ENCODE measurements at places on chromosomes 4 and X.

GRCh38 chr4:95548738-95549245, at the start of gene UNC5C:
Gene UNC5C, minus strand, starts transcription at chr4:95548973.
- DNase-seq, result no peak

GRCh38 chrX:123455693-123456092, 271.6 kb downstream of the GRIA3 start:
- DNase-seq, result no peak

GRCh38 chrX:134174859-134175258, 62.1 kb upstream of the CCDC160 start:
- no peak for DNase-seq

DNA sequence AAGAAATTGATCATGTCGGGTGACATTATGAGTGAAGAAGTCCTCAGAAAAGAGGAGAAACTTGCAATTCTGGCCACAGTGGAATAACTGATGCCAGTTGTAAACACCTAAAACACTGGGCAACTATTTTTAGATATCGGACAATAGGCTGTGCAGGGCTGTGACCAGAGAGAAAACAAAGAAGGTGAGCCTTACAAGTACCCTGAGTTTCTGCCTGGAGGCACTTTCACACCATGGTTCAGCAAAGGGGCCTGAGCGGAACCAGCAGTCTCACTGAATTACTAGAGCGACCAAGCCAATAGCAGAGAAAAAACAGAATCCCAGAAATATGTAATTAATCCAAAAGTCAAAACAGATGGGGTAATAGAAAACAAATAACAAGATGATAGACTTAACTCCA, 11.2 kb downstream of the IRAK1 start:
- DNase-seq, result no peak

GRCh38 chr4:140255467-140255866, 101.5 kb upstream of the MAML3 start:
- DNase-seq, result no peak

- no peak for DNase-seq
These were observed 60.5 kb downstream of the FHDC1 start for GRCh38 chr4:152996672-152997071.

- DNase-seq, result no peak
These were observed 16.6 kb upstream of the UGT2B17 start for GRCh38 chr4:68592673-68593072.

- no peak for DNase-seq
These were observed 494.1 kb downstream of the CENPC start for GRCh38 chr4:67051000-67051789.

DNA sequence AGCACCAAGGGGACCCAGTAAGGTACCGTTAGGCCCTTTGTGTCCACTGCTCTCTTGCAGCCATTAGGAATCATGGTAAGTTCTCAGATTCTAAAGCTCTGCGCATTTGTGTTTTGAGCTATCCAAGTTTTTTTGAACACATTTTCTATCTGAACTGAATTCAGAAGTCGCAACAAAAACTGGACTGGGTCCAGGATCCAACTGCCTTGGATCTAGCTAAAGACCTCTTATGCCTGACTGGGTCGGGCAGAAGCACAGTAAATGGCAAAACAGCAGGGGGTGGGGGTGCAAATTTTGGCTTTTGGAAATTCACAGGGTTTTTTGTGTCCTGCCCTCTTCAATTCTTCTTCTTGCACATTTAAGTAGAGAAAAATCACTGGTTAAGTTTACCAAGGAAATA, 30.0 kb downstream of the RCHY1 start:
- DNase-seq, result no peak

DNA sequence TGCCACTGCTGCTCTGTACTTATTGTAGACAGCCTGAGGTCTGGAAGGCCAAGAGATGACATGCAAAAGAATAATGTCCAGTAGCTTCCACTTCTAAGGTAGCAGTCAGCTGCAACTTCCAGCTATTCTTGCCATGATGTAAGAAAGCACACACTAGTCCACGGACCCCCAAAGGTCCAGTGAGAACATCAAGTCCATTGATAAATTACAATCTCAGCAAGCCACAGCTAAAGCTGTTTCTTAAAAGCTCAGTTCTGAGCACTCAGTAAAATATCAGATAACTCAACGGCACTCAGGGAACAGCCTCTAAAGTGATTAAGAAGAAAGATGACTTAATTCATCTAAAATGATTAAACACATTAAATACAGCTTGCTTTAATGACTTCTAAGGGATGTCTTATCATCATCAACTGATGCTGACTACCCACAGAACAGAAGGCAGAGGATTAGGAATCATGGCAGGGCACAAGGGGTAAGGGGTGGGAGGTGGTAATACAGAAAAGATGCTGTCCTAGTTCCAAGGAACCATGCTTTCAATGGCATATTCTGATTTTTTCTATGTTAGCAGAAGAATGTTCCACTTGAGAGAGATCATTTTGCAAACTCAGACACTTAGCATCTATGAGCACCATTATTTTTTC, 99.1 kb upstream of the CBR4 start:
- no peak for DNase-seq

- no peak for DNase-seq
These were observed 48.8 kb upstream of the PGRMC1 start for GRCh38 chrX:119187298-119187697.

DNA sequence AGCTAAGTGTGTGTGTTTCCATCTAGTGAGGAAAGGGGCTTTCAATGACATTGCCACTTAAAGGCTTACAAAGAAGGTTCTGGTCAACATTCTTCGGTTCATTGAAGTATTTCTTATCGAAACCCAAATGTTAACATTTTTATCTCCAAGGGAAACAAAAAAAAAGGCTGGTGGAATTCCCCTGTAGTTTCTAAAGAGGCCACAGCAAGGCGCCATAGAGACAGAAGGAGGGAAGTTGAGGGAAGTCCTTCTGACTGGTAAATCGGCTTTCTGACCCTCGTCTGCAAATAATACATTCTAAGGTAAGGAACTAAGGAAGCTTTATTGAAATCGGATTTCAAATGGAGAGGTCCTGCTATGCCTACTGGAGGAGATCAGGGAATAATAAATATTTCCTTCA, 1.7 kb upstream of the ZFP42 start:
- no peak for DNase-seq

GRCh38 chrX:105725228-105725627, 97.1 kb upstream of the NRK start:
- no peak for DNase-seq

DNA sequence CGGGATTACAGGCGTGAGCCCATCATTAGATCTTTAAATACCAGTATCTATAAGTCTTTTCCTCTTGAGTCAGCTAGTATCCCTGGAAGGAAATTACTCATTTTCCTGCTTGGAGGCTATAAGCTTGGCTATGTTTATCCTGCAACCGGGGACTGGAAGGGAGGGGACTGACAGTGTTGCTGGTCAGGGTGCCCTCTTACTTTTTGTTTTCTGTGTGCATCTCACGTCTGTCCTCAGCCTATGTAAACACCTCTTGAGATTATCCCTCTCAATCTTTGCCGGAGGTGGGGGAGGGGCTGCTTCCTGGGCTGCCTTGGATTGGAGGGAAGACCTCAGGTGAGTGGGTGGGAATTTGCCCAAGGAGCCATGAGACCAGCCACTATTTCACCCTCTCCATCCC, 37.0 kb downstream of the HTT start:
- DNase-seq, result no peak

- no peak for DNase-seq
These were observed 61.8 kb downstream of the BMPR1B start for GRCh38 chr4:94819371-94820168.

- DNase-seq, result no peak
These were observed 87.4 kb downstream of the KIT start for GRCh38 chr4:54745031-54745770.

DNA sequence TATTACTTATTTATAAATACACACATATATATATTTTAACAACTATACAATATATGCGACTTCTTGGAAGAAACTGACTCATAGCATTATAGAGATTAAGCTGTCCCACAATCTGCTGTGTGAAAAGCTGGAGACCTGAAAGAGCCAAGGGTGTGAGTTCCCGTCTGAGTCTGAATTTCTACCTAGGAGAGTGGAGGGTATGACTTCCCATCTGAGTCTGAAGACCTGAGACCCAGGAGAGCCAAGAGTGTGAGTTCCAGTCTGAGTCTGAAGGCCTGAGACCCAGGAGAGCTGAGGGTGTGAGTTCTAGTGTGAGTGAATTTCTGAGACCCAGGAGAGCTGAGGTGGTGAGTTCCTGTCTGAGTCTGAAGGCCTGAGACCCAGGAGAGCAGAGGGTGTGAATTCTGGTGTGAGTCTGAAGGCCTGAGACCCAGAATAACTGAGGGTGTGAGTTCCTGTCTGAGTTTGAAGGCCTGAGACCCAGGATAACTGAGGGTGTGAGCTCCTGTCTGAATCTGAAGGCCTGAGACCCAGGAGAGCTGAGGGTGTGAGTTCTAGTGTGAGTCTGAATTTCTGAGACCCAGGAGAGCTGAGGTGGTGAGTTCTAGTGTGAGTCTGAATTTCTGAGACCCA, 8.9 kb upstream of the P2RY8 start:
- no peak for DNase-seq

DNA sequence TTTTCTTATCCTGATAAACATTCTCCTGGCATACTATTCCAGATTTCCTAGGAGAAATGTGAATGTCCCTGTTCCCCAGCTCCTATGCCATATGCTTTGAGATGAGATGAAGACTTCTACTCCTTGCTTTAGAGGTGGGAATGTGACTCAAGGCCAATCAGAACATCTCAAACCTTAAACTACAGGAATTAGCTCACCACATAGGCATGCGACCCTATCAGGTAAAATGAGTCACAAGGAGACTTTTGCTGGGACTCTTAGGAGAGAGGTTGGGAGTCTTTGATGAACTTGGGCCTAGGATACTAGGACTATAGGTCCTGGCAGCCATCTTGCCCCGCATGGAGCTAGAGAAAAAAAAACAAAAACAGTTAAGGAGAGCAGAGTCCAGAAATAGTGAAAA, 5.8 kb upstream of the USO1 start:
- no peak for DNase-seq

DNA sequence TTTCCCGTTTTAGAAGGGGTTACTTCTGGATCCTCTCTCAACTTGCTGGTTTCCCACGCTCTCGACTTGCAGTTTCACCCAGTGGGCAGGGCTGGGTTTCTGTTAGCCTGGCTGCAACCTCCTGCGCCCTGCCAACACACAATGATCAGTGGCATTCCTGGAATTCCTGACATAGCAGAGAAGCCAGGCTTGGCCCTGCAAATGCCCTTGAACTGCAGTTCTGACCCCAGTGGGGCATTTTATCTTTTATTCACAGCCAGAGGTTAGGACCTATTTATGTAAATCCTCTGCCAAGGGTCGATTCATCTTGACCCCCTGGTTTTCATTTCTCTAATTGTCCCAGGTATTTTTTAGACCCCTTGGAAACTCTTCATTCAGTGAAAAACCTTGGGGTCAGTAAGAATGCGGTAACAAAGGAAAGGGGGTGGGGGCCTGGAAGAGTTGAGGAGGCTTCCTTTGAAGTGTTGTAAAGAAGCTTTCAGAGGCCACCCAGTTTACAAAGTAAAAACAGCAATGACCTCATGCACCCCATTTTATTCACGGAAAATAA, 217.6 kb downstream of the ZNF674 start:
- DNase-seq, result no peak

Measured in stimulated activated CD4-positive, alpha-beta T cell treated with anti-CD3 and anti-CD28 coated beads, Interleukin-4, amount 100 ng/mL, for 4 hours (primary cell).